CD4-positive, alpha-beta T cell treated with Interleukin-17A for 1 hour (primary cell): ENCODE measurements at places on chromosomes 6 and 20.

DNA sequence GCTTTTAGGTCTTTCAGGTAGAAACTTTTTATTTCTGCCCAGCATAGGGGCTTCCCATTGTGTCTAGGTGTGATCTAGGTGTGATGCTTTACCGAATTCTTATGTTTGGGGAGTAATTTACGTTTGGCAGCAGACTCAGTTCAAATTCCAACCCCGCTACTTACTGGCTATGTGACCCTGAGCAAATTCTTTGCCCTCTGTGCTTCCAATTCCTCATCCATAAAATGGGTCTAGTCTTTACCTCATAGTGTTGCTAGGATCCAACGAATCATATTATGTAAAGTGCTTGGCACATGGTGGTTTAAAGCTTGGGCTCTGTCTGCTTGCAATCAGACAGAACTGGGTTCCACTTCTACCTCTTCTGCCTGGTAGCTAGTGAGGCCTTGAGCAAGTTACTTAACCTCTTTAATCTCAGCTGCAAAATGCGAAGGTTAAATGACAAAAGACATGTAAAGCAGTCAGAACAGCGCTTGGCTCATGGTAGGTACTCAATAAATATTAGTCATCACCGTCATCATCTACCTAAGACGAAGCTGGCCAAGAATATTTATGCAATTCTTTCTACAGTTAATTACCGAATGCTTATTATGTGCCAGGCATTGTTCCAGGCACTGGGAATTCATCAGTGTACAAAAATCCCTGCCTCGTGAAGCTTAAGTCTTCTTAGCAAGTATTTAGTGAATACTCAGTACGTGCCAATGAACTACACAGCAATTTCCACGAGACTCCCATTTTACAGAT, 1.0 kb downstream of the NSFL1C start:
- DNase-seq: no peak

- DNase-seq: no peak
Measured at GRCh38 chr6:94144807-94145206, 725.4 kb upstream of the EPHA7 start.

- DNase-seq: no peak
Measured at GRCh38 chr6:37177077-37177934, 7.4 kb downstream of the PIM1 start.

- peak; percentile 25 for DNase-seq
Measured at GRCh38 chr20:25076731-25077609, 5.0 kb downstream of the VSX1 start.

DNA sequence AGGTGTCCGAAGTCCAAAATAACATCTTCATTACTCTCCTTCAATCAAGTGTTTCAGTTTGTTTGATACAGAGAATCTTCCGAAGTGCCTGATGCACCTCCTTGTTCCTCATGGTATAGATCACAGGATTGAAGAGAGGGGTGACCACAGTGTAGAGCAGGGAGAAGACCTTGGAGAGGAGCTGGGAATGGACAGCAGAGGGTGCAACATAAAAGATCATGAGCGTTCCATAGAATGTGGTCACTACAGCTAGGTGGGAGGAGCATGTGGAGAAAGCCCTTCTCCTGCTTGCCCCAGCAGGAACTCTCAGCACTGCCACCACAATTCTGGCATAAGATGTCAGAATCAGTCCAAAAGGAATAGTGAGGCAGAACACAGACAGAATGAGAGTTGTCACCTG, 11.9 kb downstream of the OR12D1 start:
- no peak for DNase-seq

- DNase-seq: peak; percentile 20
Measured at GRCh38 chr6:135323202-135323668, 142.1 kb downstream of the MYB start.

DNA sequence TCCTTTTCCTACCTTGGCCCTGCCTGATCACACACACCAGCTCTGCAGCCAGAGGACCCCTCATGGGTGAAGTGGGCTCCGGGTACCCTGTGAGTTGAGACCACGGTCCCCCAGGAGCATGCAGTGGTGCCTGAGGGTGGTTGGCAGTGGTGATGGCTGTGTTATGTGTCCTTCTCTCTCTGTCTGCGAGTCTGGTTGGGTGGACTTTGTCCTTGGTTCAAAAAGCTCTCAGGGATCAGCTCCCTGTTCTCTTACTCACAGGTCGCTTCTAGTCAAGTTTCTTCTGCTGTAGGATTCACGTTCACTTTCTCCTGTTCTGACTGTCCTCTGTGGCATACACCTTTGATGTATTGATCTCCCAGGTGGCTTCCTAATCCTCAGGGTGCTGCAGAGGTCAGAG, 84.6 kb downstream of the TXNDC5 start:
- no peak for DNase-seq

GRCh38 chr6:35343835-35344550, 1.6 kb downstream of the PPARD start:
- no peak for DNase-seq

- DNase-seq: no peak
Measured at GRCh38 chr6:79657238-79657637, 26.1 kb downstream of the SH3BGRL2 start.

- DNase-seq: no peak
Measured at GRCh38 chr6:162625846-162626540, 101.6 kb downstream of the PRKN start.

DNA sequence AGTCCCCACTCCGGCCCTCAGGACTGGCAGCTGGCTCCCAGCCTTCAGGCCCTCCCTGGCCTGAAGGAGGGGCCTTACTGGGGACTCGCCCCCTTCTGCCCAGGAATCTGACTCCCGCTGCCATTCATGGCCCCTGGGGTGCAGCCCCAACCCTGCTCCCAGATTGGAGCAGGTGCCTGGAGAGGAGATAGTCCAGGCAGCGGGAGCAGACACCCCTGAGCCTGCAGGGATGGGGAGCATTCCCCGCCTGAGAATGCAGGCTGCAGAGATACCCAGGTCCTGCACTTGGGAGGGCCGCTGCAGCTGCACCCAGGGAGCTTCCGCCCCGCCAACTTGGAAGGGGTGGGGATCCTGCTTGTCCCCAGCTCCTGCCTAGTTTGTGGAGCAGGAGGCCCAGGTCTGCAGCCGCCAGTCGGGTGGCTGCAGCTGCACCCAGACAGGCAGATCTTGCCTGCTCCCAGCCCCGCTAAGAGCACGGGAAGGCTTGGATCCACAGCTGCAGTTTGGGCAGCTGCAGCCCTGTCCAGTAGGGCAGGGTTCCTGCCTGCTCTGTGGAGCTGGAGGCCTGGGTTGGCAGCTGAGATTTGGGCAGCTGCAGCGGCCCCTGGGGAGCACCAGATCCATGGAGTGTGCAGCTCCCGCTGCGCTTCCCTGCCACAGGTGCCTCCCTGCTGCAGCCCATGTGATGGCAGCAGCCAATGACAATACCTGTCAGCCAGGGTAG, 5.2 kb downstream of the GTSF1L start:
- no peak for DNase-seq

DNA sequence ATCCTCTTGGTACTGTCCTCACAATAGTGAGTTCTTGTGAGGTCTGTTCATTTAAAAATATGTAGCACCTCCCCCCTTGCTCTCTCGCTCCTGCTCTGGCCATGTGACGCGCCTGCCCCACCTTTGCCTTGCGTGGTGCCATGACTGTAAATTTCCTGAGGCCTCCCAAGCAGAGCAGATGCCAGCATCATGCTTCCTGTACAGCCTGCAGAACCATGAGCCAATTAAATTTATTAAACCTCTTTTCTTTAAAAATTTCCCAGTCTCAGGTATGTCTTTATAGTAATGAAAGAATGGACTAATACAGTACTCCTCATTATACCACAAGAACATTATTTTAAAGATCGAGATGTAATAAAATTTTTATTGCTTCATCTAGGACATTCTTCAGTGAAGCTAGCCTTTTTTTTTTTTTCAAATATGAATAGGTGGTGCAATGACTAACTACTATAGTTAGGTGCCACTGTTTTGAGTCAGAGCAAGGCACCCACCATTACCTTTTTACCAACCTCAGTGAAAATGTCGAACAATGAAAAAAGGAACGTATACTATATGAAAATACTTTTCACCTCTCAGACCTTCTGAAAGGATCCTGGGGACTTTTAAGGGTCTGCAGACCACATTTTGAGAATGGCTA, 191.1 kb upstream of the SGK1 start:
- no peak for DNase-seq

GRCh38 chr20:33647603-33648395, 14.3 kb upstream of the C20orf144 start:
- DNase-seq: peak; percentile 27

DNA sequence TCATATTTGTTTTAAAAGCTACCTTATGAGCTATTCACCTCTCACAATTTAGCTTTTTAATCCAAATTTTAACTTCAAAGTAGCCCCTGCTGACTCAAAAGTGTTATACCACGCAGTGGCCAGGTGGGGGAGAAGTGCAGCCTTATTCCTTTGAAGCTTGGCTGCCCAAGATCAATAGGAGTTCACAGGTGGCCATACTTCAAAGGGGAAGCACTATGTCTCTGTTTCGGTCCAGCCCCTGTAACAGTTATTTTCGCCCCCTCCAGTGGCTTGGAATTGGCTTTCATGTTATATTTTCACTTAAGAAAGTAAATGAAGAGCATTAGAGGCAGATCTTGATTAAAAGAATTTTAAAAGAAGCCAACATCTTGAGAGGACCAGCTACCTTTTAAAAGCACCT, 608.4 kb downstream of the EPHA7 start:
- no peak for DNase-seq

- no peak for DNase-seq
Measured at GRCh38 chr20:34629342-34629741, 47.5 kb downstream of the PIGU start.

DNA sequence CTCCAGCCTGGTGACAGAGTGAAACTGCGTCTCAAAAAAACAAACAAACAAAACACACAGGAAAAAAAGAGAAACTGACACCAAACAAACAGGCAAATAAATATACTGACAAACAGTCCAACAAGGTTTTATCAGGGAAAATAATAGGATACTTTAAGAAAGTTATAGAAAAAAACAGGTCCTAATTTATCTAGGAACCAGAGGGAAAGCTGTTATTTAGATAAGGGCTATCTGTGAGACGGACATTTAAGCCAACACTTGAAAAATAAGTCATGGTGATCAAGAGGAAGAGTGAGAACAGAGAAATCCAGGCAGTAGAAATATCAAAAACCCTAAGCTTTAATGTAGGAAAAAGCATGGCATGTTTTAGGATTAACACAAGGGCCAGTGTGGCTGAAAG, 68.9 kb downstream of the FAM217A start:
- DNase-seq: no peak

- no peak for DNase-seq
Measured at GRCh38 chr20:17439616-17440296, 91.4 kb downstream of the BFSP1 start.

DNA sequence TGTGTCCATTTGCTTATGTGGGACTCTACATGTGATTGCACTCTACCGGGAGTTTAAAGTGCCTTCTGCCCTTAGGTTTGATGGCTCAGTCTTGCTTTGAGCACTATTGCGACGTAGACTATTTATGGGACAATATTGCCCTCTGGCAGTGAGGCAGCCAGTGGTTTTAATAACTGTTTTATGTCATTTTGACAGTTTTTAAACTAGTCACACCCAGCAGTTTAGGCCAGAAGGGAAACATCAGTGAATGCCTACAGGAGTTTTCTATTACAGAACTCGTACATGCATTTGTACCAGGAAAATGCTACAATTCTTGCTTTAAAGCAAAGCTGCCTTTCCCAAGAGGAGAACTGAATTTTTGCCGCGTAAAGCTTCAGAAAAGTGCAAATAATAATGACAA, 813.7 kb downstream of the KIF16B start:
- no peak for DNase-seq

DNA sequence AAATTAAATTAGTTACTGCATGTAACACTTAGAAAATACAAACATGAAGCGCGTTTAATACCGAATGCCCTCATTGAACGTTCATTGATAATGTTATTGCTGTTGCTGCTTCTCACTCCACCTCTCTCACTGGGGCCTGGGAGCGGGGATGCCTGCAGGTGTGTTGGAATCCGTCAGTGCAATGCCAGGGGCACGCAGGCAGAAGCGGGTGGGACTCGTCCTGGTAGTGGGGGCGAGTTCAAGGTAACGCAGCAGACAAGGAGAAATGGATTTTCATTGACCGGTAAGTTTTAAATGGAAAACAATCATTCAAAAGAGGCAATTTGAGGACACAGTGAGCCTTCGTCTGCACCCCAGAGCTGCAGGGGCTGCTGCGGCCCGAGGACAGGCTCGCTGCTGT, 71.2 kb upstream of the AFDN start:
- no peak for DNase-seq

GRCh38 chr6:43883847-43884651, 114.0 kb downstream of the VEGFA start:
- no peak for DNase-seq

- no peak for DNase-seq
Measured at GRCh38 chr6:52360601-52361413, 1.1 kb upstream of the PAQR8 start.

DNA sequence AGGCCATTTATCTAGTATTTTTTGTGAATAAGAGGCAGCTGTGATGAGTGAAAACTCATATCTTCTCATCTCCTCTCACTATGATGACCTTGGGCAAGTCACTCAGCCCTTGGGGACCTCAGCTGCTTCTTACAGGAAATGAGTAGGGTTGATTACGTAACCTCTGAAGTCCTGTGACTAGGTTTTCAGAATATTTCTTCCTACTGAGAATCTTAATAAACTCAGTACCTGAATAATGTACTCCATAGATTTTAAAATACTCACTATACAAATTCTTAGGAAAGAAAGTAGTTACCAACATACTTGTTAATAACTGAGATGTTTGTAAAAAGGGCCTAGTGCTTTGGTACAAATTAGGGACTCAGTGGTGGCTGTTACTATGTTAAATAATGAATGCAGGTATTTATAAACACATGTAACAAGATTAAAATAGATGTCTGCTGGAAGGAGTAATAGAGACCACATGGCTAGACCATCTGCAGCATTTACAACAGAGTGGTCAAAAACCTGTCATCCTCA, 60.9 kb downstream of the RPRD1B start:
- DNase-seq: peak; percentile 64

DNA sequence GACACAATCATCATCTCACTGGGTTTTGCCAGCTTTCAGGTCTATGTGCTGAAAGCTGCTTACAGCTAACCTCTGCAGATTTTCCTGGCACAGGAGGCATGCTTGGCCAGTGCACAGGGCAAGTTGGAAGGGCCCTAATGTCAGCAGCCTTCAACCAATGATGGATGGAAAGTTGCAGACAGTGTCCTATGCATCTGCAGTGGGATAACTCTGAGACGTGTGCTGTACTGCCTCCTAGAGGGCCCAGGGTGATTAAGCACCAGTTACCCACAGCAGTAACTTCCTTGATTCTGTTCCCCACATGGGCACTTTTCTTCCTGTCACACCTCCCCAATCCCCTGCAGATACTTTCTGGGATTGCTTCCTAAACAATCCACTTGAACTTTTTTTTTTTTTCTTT, 38.6 kb downstream of the OVOL2 start:
- peak; percentile 8 for DNase-seq

GRCh38 chr6:37615564-37616340, 81.9 kb downstream of the MDGA1 start:
- DNase-seq: no peak

GRCh38 chr6:33787346-33787953, 1.5 kb downstream of the LEMD2 start:
- DNase-seq: no peak
